Activated B cell treated with CpG ODN at 0.5 μM for 24 hours (primary cell): ENCODE measurements at places on chromosomes 13 and 19.
A peak's percentile ranks its signal among the peaks of the same experiment; 100 is the strongest.

- DNase-seq = no peak
- H3K27ac ChIP-seq = no peak overlapping the region
- H3K27me3 ChIP-seq = peaks cover 6% of the 10 kb centered on the region
- no peaks in the 10 kb centered on the region for H3K36me3 ChIP-seq
Measured at GRCh38 chr13:91278888-91279287, 68.6 kb upstream of the MIR17HG start.

DNA sequence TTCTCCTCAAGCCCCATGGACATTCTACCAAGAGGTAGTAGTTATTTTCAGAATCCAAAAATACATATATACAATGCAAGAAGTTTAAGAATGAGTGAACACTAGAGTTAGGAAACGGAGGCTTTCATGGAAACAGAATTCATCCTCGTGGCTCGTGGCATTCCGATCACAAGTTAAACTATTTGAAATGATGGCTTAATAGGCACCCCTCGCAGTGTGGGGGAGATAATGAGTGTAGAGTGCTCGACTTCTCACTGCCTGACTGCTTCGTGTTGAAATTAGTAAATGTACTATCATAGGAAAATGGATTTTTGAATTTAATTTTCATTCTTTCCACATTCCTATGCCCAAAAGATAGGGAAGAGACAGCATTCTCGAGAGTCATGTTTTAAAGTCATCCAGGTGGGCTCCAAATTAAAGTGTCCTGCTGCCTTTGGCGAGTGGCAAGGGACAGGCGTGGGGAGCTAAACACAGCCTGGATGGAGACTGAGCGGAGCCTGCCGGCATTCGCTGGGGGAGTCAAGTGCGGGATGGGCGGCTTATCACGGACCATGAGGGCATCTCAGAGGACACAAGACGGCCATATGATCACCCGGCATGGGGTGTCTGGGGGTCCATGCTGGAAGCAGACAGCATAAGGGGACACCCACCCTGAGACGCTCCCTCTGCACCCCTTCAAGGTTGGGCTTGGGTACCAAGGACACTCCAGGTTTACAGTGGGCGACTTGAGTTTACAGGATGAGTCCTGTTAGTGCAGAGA is 165.2 kb downstream of the TEX29 start:
- no peaks in the 10 kb centered on the region for H3K4me1 ChIP-seq
- no peaks in the 10 kb centered on the region for H3K36me3 ChIP-seq
- no peak overlapping the region for H3K27ac ChIP-seq
- DNase-seq = no peak
- H3K27me3 ChIP-seq = no peaks in the 10 kb centered on the region
- no peak overlapping the region for H3K4me3 ChIP-seq

- H3K27me3 ChIP-seq = no peaks in the 10 kb centered on the region
- DNase-seq = no peak
- no peaks in the 10 kb centered on the region for H3K4me1 ChIP-seq
- no peak overlapping the region for H3K4me3 ChIP-seq
Measured at GRCh38 chr19:40241809-40242384, 15.4 kb upstream of the CCNP start.

GRCh38 chr19:43754253-43754502 is 584 bp downstream of the SMG9 start:
- peak overlapping the region; percentile 98 for H3K27ac ChIP-seq
- H3K27me3 ChIP-seq = no peaks in the 10 kb centered on the region
- peak overlapping the region; percentile 90 for H3K4me3 ChIP-seq

DNA sequence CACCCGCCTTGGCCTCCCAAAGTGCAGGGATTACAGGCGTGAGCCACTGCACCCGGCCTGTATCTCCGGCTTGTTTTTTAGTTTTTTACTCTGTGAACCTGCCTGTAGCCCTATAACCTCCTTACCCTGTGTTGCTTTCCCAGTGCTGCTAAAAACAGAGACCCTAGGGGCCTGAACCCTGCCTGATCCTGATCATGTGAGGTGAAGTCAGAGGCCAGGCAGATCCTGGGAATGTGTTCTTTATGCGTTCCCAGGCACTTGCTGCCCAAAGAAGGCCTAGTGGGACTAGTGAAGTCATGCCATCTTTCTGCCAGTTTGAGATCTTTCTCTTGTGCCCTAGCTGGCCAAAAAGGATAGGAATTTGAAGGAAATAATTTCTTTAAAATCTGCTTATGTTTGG is 4.6 kb downstream of the UBA2 start:
- peaks cover 32% of the 10 kb centered on the region for H3K4me1 ChIP-seq
- no peaks in the 10 kb centered on the region for H3K27me3 ChIP-seq
- no peak overlapping the region for H3K4me3 ChIP-seq
- DNase-seq = no peak
- no peak overlapping the region for H3K27ac ChIP-seq
